ENCODE measurements at places on chromosomes 6 and 20.

DNA sequence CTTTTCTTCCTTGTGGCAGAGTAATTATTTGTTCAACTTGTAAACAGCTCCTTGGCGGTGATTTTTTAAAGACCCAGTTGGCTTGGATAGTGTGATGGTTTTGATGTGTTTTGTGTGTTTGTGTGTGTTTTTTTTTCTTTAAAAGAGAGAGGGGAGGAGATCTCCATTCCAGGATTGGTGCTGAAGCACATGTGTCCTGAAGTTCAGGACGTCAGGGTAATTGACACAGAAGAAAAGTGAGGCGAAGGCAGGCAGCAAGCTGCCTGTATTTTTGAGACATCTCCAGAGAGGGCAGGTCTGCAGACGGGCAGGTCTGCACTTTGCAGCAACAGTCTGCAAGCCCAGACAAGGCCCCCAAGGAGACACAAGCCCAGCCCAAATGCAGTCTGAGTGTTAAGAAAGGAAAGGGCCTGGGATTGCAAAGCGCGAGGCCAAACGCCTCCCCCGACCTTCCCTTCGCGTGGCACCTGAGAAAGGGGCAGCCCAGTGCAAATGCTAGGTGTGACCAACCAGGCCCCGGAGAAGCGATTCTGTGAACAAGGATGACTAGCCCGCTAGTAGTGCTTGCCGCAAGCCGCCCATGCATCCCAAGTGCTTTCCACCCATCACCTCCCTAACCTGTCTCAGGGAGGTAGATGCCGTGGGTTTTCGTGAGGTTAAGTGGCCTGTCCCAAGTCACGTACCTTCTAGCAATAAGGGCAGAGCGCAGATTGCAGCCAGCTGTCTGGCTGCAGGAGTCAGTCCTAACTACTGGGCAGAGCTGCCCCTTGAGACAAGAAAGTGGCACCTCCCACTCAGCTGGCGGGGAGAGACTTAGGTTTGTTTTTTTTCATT lies 230.5 kb downstream of the ZMYND8 start:
- H3K27me3 ChIP-seq: no peaks in the 10 kb centered on the region
- peak overlapping the region; percentile 8 for H3K27ac ChIP-seq
- H3K4me3 ChIP-seq: peak overlapping the region; percentile 20

- H3K4me1 ChIP-seq: peaks cover 8% of the 10 kb centered on the region
- no peak overlapping the region for H3K27ac ChIP-seq
- H3K36me3 ChIP-seq: peaks cover 37% of the 10 kb centered on the region
- no peaks in the 10 kb centered on the region for H3K27me3 ChIP-seq
- DNase-seq: no peak
- no peak overlapping the region for H3K4me3 ChIP-seq
These were observed 8.9 kb downstream of the FBXO5 start for GRCh38 chr6:152973916-152974315.

GRCh38 chr6:91669154-91669870 lies 1082.4 kb upstream of the MAP3K7 start:
- no peak overlapping the region for H3K4me3 ChIP-seq
- H3K4me1 ChIP-seq: no peaks in the 10 kb centered on the region
- no peaks in the 10 kb centered on the region for H3K27me3 ChIP-seq
- no peaks in the 10 kb centered on the region for H3K36me3 ChIP-seq
- DNase-seq: no peak

DNA sequence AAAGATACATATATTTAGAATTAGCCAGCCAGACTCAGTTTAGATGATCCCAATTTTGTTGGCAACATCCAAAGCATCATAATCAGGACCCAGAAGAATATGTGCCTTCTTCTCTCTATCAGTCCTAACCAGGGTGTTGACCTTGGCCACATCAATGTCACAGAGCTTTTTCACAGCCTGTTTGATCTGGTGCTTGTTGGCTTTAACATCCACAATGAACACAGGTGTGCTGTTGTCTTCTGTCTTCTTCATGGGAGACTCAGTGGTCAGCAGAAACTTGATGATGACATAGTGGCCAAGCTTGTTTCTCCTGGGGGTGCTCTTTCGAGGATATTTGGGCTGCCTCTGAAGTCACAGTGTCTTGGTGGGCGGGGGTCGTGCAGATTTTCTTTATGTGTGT lies 84.9 kb downstream of the MKKS start:
- peaks cover 48% of the 10 kb centered on the region for H3K4me1 ChIP-seq
- no peak for DNase-seq
- peak overlapping the region; percentile 75 for H3K27ac ChIP-seq
- H3K27me3 ChIP-seq: no peaks in the 10 kb centered on the region
- no peak overlapping the region for H3K4me3 ChIP-seq

DNA sequence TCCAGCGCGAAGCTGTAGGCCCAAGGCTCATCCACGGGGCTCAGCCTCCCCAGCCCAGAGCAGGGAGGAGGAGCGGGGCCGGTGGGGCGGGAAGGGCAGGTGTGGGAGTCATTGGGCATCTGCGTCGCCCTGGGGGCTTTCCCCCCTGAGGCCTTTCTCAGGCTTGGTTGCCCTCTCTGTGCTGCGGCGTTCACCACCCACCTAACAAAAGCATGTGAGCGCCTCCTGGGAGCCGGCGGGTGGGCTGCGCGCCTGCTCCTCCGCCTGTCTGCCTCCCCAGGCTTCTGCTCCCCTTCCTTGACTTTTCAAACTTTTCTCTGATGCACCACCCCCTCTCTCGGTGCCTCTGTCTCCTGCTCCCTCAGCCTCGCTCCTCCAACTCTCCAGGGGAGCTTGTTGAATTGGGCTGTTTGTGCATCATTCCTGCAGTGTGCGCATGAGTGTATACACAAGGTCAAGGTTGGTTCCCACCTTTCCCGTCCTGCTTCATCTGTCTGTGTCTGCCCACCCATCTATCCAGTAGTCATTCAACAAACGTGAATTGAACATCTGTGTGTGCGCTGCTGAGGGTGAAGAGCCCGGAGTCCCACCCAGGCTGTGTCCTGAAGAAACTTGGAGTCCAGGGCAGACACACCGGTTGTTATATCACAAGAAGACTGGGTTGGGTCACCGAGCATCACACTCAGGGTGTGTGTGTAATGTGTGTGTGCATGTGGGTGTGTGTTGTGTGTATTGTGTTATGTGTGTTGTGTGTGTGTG lies 82.4 kb upstream of the NNAT start:
- no peak for DNase-seq
- H3K27me3 ChIP-seq: peaks cover 6% of the 10 kb centered on the region
- H3K36me3 ChIP-seq: no peaks in the 10 kb centered on the region
- H3K4me3 ChIP-seq: no peak overlapping the region

DNA sequence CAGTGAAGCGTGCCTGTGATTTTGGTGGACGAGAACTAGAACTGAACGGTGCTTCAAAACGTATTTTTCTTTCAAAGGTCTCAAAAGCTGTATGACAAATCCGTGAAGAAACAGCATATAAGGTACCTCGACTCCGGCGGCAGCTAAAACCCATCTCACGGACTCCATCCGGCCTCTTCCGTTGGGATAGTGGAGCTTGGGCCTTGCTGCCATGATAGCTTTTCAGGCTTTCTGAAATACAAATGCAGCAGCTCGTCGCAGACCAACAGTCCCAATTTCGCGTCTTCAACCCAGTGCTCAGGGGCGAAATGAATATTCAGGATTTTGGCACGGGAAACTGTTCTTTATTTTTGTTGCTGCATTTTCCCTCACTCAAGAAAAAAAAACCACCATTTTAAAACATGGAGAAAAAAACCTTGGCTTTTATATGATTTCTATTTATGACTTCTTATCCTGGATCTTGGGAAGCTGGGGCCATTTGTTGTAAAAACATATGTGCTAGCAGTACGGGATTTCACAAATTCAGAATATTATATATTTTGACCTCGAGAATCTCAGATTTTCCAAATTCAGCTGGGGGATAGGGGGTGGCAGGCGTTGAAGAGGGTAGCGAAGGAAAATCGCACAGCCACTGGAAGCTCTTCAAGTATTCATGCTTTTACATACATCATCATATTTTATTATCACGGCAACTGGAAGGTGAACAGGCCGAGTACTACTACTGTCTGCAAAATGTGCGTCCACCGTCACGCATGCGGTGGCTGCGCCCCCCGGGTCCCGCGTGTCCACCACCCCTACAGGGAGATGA lies 849 bp downstream of the GSTA4 start:
- H3K36me3 ChIP-seq: peaks cover 23% of the 10 kb centered on the region
- H3K4me1 ChIP-seq: peaks cover 7% of the 10 kb centered on the region
- no peak for DNase-seq
- H3K27me3 ChIP-seq: no peaks in the 10 kb centered on the region
- peak overlapping the region; percentile 97 for H3K4me3 ChIP-seq

Data from progenitor cell of endocrine pancreas (in vitro differentiated cells).